ENCODE measurements at places on chromosomes 3 and 15.
A peak's percentile ranks its signal among the peaks of the same experiment; 100 is the strongest.

GRCh38 chr3:177370246-177370822 is 173.1 kb upstream of the TBL1XR1 start:
- no peak for DNase-seq

GRCh38 chr15:45743426-45744235 is 108.8 kb downstream of the SQOR start:
- DNase-seq = no peak

GRCh38 chr3:119976214-119976613 is 118.0 kb downstream of the GSK3B start:
- DNase-seq = no peak

GRCh38 chr3:188848947-188849346 is 322.8 kb upstream of the TPRG1 start:
- no peak for DNase-seq

DNA sequence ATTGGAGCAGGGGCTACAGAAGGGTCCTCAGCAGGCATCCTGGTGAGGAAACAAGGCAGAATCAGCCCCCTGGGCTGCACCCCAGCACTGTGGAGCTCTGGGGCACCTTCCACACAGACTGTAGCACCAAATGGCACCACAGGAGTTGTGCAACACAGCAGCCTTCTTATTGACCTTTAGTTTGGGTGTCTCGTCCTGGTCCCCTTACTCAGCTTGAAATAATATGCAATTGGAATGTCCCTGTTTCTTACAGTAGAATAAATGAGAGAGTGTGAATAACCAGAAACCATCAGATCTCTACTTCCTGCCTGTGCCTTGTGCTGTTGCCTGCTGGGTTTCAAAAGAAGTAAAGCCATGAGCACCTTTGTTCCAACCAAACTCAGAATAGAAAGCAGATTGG is 44.5 kb downstream of the RPLP1 start:
- no peak for DNase-seq

DNA sequence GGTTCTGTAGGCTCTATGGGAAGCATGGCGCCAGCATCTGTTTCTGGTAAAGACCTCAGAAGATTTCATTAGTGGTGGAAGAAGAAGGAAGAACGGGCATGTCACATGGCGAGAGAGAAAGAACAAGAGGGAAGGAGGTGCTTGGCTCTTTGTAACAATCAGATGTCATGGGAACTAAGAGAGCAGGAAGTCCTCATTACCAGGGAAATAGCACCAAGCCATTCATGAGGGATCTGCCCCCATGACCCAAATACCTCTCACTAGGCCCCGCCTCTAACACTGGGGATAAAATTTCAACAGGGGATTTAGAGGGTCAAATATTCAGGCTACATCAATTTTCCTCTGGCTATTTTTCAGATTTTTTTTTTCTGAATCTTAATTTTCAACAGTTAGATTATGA is 954.3 kb downstream of the SQOR start:
- no peak for DNase-seq

DNA sequence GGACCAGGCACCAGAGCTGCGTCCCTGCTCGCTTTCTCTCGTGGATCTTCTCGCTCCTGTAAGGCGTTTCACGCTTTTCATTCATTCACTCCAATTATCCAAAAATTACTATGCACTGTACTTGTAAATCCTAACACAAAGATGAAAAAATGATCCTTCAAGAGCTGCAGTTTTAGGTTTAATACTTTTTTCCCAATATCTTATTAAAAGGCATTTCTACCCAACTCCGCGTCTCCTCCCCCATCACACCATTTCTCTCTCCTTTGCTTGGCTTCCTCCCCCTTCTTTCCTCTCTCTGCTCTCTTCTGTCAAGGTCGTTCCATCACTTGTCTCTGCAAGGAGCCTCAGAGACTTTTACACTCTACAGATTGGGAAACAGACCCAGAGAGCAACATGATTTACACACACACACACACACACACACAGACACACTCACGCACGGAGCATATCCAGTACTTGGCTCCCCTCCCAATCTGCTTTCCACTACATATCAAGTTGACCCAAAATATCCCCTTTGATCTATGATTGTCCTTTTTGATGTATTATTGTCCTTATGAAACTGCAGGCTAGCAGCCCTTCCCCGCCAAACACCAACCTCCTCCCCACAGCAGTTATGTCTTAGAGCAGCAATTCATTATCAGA is 479 bp upstream of the CLDN1 start:
- DNase-seq = no peak

- DNase-seq = no peak
Measured at GRCh38 chr3:85912980-85913379, 954.2 kb downstream of the CADM2 start.

GRCh38 chr15:58378241-58379085 is 53.3 kb upstream of the LIPC start:
- DNase-seq = no peak

- no peak for DNase-seq
Measured at GRCh38 chr3:127929818-127930413, 14.9 kb downstream of the KBTBD12 start.

- no peak for DNase-seq
Measured at GRCh38 chr3:60758171-60758570, 493.1 kb downstream of the FHIT start.

GRCh38 chr15:39710681-39711080 is 72.0 kb downstream of the FSIP1 start:
- DNase-seq = no peak

- DNase-seq = no peak
Measured at GRCh38 chr3:113249601-113250000, 38.2 kb downstream of the BOC start.

DNA sequence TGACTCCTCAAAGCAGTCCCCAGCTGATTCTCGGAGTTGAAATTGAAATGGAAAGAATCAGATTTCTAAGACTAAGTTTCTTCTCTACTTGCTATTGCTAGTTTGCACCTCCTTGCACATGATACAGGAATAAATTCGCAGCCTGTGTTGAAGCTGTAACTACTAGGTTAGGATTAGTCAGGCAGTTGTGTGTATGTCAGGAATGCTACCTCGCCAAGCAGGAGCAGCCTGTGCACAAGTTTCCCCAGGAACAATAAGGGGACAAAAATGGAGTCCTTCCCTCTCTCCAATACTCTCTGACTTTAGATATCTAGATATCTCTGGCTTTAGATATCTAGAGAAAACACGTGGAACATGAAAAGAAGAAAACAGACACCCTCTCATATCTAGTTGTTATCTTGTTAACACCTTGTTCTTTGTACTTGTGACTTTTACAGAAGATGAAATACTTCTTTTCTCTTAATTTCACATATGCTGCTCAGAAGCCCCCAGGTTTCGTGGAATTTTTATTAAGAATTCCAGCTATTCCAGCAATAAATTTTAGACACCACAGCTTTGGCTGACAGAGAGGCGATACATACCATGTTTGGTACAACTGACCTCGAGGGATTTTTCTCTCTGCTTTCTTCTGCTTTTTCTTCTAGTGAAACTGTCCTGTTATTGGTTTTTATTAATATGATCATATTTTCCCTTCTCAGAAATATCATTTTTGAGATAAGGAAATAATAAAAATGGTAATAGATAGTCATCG is 56.1 kb upstream of the CMSS1 start:
- DNase-seq = no peak

- no peak for DNase-seq
Measured at GRCh38 chr3:66457252-66457651, 43.6 kb downstream of the LRIG1 start.

DNA sequence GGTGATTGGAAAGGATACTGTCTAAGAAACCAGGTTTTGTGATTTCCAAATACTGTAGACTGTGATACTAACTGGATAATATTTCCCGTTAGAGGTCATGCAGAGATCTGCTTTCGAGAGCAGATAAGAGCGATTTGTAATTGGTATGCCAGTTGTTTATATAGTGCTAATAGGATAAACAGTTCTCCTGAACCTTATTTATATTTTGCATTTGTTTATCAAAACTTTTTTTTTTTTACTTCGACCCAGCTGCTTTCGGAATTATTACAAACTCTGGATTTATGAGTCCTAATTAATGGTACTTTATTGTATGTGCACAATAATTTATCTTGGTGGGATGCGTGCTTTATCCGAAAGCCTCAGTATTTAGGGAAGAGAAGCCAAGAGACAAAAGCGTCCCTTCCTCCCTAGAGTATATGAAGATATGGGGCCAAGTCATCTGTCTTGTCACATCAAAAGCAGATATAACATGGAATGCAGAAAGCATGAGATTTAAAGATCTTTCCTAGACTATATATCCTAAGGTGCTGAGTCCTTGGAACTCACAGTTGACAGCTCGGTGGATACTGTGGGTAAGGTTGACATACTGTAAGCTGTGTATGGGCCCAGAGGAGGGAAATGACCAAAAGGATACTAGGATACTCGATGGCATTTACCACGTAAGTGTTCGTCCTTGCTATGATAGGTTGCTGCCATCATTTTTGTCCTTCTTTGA is 62.2 kb downstream of the SMAD6 start:
- DNase-seq = no peak

DNA sequence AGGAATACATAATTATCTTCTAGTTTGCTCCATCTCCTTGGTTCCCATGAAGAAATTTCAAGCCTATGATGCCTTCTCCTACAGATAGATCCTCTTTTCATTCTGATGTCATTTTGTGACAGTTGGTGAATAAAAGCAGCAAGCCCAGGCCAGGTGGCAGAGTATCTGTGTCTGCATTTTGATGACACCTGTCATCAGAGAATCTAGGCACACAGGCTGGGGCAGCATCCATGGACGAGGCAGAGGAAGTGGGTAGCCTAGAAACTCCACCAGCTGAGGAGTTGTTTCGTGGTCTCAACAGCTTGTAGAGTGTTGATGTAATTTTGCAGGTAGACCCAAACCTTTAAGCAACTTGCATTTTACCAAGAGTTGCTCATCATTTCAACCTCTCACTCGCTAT is 269.8 kb downstream of the FEZF2 start:
- no peak for DNase-seq

GRCh38 chr3:102179326-102180177 is 255.3 kb upstream of the ZPLD1 start:
- DNase-seq = no peak

GRCh38 chr3:176948151-176948550 is 249.1 kb downstream of the TBL1XR1 start:
- DNase-seq = no peak

- DNase-seq = no peak
Measured at GRCh38 chr3:141795276-141795675, 32.1 kb downstream of the GRK7 start.

GRCh38 chr15:55218056-55218455 is 21.3 kb upstream of the RSL24D1 start:
- no peak for DNase-seq

DNA sequence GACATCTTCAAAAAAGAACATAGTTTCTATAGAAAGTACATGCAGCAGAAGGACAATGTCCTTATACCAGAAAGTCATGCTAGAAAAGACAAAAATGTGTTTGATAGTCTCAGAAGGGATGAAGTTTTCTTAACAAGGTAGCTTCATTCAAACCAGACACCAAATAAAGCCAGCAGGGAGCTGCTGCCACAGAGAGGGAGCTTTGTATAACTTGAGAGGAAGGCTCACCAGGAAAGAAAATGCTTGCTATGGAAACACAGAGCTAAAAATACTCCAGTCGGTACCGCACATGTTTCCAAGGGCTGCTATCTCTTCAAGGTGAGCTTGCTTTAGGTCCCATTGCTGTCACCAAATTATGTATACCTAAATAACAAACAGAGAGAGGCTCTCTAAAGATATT is 1074.8 kb upstream of the ALCAM start:
- DNase-seq = no peak

DNA sequence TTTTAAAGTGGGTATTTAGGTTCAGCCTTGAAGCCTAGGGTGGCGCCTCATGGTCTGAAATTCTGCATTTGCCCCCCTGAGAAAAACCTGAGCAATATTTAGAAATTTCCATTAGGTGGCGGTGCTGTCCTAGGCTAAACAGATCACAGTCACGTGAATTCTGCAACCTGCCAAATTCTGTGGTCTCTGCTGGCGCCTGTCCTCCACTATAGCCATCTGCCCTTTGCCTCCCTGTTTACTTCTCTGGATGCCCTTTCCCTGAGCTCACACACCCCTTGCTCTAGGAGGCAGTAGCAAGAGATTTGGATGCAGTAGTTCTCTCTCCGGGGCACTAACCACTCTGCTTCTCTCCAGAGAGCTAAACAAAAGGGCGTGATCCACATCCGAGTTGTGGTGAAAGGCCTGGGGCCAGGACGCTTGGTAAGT is 9.1 kb downstream of the MRPS11 start:
- DNase-seq = peak; percentile 63

DNA sequence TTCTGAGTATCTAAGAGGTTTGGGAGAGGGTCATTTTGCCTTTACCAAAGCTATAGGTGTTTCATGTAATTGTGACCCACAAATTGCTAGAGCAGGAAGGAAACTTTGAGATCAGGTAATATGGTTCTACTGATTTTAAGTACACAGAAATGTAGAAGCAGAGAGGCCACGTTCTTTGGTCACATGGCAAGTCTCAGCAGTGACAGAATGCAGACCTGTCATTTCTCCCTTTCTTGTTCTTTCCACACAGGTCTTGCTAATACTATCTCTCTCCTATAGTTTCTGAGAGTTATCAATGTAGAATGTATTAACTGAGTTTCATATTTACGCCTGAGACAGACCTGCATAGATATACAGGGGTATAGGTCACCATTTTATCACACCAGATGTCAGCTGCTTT is 10.9 kb upstream of the RTP1 start:
- no peak for DNase-seq

DNA sequence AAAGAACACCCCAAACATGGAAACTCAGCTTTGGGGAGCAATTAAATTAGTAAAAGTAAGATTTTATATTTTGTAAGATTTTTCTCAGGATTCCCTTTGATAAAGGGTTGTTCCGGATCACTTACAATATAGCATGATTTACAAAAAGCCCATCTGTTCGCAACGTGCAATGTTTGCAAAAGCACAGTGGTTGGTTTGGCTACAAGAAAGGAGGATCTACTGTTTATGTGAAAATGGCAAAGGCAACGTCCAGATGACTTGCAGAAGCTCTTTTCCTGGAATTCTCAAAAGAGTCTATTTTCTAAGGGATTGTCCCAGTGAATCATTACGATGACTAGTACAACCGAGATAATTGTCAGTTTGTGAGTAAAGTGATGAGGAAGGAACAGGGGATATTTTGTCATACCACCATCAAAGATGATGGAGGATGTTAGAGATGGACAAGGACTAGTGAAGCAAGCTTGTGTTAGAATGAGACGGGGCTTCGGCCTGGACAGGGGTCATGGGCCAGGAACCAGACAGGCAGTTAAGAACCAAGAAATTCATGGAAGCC is 71.6 kb downstream of the CRYGS start:
- DNase-seq = no peak

DNA sequence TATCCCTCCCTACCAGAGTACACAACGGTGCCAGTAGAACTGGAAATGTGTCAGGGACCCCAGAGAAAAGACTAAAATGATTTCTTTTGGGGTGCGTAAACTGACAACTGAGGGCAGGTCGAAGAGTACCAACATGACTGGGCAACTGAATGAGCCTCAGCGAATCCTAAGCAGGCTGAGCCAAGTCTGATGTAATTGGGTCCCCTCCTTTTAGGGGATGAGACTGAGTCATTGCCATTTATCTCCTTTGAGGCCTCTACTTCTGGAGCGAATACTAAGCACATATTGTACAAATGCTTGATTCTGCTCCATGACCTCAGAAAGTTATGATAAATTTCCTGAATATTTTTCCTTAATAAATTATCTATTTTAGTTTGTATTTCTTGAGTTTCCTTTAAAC is 17.3 kb upstream of the GPR156 start:
- DNase-seq = no peak
